ENCODE measurements at places on chromosomes 2 and 18.

DNA sequence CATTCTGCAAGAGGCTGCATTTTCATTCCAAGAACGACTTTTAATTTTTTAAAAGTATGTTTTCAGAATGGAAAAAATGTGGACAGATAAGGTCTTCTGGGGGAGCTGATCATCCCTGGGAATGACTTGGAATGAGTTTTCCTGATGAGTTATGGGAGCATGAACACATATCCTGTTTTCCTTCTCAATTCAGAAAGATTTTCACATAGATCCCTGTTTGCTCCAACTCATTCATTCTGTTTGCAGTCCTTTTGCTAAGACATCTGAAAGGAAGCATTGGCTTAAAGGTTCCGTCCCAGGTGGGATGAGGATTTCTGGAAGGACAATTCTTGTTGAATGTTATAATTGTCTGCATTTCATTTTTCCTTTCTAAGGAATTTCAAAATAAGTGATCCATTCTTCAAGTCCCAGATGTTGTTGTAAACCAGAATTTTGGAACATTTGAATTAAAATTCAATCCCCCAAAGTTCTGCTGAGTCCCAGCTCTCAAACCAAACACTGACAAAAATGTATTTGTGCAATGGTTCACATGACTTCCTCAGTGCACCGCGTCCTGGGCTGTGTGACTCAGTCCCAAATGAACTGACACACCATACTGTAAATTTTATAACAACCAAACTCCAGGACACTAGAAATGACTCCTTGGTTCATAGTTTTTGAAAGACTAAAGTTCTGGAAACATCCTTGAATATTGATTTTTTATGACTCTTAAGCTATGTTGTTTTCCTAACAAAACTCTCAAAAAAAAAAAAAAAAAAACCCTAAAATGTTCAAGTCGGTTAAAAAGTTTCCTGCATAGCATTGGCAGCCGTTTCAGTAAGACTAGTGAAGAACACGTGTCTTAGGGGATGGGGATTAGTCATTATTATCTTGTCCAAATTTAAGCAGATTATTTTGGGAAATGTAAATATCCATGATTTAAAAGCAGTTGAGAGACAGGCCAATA is 281.8 kb upstream of the TCF4 start:
- no peak for DNase-seq

GRCh38 chr18:44687421-44687820 is 6.7 kb downstream of the SETBP1 start:
- DNase-seq: no peak

- no peak for DNase-seq
These were observed 9.4 kb downstream of the FAM124B start for GRCh38 chr2:224392545-224392944.

GRCh38 chr18:58863539-58864145 is 1.0 kb upstream of the ZNF532 start:
- DNase-seq: no peak

- DNase-seq: no peak
These were observed 2.0 kb downstream of the WDFY1 start for GRCh38 chr2:223943135-223943534.

- DNase-seq: no peak
These were observed 104.4 kb downstream of the AFF3 start for GRCh38 chr2:100038011-100038410.
